ENCODE measurements at places on chromosomes 2 and 18.

- no peak for DNase-seq
These were observed 73.8 kb downstream of the ANKRD44 start for GRCh38 chr2:197236816-197237215.

- no peak for DNase-seq
These were observed at the start of gene CCT4 for GRCh38 chr2:61888267-61889055. TSS of gene CCT4 (minus strand) at chr2:61888656. CDS start at chr2:61888507, 149 bp downstream.

DNA sequence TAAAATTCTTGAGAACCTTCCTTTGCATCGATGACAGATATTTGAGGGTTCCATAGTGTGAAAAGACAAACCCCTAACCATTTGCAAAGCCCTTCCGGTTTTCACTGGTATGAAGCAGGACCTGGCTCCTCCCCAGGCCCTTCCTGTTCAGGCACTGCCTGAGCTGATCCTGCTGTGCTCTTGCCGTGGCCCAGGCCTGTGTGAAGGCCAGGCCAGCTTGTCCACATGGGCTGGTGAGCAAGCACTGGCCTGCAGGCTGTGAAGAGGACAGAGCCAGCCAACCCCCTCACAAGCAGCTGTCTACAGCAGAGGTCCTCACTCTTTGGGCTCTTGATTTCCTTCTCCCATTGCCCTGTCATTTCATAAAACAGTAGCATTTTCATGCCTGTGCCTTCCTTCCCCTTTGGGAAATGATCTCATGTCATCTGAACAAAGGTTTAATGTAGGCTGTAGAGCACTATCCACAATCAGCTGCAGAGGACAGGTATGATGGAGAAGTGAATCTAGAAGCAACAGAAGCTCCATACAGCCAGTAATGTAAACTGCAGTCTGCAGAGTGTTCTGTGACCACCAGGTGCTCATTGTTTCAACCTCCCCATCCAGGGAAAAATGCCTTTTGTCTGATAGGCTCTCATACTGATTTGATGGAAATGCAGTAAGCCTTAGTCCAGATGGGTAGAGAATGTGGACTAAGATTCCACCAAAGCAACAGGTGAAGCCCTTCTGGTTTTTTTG is 19.8 kb downstream of the MPHOSPH10 start:
- no peak for DNase-seq

GRCh38 chr2:88452565-88452905 is at the start of gene FOXI3:
TSS of gene FOXI3 (minus strand) at chr2:88452693. CDS start at chr2:88452535, 158 bp downstream.
- DNase-seq = no peak

All from epithelial cell of proximal tubule (primary cell).